Stimulated activated naive B cell treated with anti-CD40 and anti-IgM and Interleukin-4, amounts not matched to agents 10 μg/mL and 1 μg/mL and 100 μg/mL, for 72 hours (primary cell): ENCODE measurements at places on chromosomes 12 and 14.

DNA sequence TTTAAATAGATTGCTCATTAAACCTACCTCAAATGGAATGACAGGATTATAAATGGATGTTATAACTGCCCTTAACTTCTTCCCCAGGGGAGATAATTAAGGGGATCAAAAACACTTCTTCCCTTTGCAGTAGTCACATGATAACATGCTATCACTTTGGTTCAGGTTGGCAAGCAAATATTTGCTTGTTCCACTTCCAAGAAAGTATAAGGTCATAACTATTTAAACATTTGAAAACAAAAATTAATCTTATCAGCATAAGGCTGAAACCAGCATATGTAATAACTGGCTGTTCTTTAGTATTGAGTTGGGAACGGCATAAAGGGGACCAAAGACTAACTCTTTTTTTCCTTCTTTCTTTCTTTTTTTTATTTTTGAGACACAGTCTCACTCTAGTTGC is 2.4 kb upstream of the LYZ start:
- DNase-seq, result no peak

DNA sequence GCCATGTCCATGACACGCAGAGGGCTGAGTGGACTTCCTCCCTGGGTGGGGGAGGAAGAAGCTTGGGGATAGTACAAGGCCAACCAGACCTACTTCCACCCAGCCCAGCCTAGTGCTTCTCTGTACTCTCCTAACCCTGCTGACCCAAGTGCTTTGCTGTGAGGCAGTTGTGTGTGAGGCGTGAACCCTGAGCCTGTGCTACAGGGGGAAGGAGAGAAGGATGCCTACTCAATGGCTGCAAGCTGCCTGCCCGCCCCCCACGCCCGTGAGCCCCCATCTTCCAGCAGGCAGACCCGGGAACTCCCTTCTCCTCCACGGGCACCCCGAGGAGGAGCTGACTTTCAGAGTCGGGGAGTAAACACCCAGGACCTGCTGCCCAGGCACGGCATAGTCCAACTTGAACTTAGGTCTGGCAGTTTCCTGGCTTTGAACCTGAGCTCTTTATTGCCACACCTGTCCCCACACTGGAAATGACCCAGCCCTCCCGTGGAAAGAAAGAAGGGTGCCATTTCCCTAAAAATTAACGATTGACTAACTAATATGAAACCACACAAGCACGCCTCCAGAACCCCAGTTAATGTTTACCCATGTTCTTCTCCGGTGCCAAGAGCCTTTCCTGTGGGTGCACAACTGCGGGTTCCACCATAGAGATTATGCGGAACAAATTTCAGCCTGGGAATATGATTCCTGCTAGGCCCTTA is 10.8 kb downstream of the ALDH2 start:
- DNase-seq, result no peak

DNA sequence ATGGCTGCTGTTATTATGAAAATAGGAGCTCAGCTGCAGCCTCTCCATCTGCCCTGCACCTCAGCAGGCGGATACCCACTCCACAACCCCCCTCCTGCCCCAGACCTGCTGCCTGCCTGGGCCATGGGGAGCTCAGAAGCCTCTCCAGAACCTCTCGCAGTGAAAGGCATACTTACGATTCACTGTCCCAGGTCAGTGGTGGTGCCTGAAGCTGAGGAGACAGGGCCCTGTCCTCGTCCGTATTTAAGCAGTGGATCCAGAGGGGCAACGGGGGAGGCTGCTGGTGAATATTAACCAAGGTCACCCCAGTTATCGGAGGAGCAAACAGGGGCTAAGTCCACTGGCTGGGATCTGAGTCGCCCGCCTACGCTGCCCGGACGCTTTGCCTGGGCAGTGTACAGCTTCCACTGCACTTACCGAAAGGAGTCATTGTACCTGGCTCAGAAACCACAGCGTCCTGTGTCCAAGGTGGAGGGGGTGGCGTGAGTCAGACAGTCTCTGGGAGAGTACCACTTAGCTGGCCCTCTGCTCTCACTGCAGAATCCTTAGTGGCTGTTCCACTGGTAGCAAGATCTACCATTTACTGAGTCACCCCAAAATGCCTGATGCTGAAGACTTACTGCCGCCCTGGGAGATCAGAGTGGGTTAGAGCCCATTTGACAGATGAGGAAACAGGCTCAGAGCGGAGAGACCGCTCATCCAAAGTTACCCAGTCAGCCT is at the start of gene SERPINA1:
TSS of gene SERPINA1 (minus strand) at position 219 of the 720 bp plus-strand sequence. CDS start 5,365 bp downstream, outside the sequence.
- no peak for DNase-seq

DNA sequence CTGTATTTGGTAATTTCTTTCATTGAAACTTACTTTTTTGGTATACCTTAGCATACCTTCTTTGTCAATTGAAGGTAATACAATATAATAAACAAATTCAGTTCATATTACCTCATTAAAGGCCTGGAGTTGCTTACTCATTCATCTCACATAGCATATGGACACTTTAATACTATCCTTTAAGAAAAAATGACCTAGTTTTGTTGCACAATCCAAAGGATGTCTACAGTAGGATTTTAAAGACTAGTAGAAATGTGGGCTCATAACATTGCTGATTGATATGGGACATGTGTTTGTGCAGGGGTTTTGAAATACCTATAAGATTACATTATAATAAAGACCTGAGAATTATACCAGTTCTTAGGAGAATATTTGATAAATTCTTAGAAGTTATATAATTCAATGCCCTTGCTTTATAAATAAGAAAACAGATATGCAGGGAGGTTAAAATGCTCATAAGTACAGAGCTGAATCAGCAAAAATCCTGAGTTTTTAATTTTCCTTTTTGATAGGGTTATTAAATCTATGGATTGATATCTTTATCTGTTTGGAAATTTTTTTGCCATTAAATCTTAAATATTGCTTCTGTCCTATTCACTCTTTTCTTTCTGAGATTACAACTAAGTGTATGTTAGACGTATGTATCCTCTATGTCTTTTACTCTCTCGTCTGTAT is 352.1 kb downstream of the ATP23 start:
- no peak for DNase-seq

DNA sequence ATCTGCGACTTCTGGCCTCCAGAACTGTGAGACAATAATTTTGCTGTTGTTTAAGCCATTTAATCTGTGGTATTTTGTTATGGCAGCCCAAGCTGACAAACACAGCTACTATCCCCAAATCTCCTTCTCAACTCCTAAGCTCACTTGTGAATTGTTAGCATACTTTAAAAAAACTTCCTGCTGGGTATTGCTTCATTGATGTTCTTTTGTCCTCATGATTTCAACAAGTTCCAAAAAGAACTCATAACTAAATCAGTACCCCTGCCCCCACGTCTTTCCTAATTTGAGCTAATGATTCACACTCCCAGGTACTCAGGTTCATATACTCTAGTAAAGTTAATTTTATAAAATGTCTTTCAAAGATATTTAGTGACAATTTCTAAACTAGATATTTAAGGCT is 125.5 kb downstream of the MDGA2 start:
- no peak for DNase-seq
